Ovary (tissue), 10 donors: ENCODE measurements at places on chromosomes 3 and 15. TPM values are rescaled to one million over a fixed set of nuclear protein-coding genes. Genes with fewer than 3 reads are reported as not detected.

- DNase-seq = no peak
Observed at GRCh38 chr3:70607469-70607868, 295.0 kb upstream of the MDFIC2 start.

- no peak for DNase-seq
Observed at GRCh38 chr3:28151608-28152228, 89.7 kb upstream of the CMC1 start.

DNA sequence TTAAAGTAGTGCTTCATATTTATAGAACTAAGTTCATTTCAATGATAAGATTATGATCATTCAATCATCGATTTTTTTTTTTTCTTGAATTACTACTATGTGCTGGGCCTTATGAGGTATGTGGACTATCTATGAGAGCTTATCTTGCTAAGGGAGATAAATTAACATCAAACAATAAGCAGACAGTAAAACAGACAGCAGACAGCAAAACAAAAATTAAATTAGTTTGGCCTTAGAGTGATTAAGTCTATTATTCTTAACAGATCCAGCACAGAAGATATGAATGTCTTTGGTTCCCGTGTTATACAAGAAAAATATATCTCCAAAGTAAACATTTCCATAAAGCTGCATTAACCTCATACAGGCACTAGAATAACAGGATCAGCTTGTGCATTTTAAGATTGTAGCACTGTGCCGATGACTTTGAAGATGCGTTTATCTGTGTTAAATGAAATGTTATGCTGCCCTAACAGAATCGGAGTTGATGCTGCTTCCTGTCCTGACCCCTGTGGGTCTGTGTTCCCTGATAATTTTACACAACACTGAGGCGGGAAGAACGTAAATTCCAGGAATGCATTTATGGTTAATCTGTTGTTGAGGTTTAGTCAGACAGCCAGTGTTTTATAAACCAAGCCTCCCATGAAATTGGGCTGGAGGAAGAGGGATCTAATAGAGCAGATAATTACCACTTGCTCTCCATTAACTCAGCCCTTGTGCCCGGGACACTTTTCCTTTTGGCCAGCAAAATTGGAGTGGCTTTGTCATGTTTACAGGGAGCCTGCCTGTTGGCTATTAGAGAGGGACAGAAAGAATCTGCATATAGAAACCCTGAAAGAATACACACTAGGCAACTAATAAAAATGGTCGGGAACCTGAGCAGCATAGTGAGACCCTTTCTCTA lies 80.8 kb downstream of the GHSR start:
- DNase-seq = no peak

DNA sequence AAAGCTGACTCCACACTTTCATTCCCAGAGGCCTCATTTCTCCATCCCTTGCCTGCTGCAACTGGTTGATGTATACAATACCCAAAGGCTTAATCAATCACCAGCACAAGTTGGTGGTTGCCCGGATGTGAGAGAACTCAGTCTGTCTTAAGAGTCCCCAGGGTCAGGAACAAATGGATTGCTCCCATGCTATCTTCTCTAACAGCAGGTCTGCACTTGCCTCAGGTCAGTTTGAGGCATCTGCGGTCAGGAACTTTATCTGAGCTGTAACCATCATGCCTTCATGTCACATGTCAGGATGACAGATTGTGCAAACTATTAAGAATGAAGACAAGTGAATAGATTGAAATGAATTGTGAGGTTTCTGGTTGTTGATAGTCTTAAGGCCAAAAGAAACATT lies 56.1 kb downstream of the BFSP2 start:
- no peak for DNase-seq

DNA sequence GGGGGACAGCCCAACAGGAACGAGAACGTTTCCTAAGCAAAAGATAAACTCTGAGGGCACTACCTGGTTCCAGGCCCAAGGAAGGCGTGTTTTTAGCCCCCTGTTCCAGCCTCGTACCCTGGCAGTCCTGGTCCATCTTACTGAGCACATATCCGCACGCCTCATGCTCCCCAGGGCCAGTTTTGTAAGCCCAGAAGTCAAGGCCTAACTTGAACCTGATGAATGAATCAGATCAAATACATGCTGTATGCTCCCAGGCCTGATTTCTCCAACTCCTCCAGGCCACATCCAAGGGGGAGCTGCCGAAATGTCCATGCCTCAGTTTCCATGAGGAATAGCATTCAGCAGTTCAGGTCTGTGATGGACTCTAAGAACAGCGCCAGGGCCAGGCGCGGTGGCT lies 14.3 kb upstream of the DOCK3 start:
- peak; percentile 5 for DNase-seq

DNA sequence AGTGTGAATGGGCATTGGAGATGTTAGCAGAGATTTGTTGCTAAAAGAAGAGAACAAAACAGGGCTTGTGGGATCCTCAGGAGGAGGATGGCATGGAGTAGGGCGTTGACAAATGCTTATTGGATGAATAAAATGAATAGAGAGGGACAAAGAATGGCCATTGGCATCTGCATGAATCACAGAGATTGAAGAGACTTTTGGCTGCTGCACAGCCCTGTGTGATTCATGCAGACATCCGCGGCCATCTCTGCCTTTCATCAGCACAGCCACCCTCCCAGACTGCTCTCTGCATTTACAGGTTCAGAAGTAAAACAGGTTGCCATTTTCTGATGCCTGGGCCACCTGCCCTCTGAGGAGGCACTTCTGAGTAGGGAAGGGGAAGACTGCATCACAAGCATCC lies 397.9 kb downstream of the EPHB1 start:
- DNase-seq = no peak

DNA sequence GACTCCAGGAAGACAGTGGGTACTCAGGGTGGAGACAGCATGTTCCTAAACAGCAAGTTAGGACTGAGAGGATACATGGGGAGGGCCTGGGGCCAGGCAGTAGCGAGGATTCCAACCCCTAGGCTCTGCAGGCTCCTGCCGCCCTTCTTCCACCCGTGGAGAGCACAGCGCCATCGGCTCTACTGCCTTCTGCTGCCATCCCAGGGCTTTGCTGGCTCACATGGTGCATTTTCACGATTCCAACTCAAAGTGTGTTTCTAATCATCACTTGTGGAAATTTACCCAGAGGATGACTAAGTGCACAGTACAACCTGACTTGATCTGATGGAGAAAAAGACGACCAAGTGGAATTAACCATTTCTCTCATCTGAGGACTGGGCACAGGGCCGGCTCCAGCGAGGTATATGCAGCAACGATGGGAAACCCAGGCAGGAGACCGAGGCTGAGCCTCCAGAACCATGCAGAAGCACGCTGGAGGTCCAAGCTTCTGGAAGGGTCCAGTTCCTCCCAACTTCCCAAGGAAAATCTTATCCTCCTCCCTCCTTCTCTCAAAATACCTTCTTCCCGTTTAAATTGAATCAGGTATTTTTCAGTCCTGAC lies 104.6 kb downstream of the LRIG1 start:
- no peak for DNase-seq

DNA sequence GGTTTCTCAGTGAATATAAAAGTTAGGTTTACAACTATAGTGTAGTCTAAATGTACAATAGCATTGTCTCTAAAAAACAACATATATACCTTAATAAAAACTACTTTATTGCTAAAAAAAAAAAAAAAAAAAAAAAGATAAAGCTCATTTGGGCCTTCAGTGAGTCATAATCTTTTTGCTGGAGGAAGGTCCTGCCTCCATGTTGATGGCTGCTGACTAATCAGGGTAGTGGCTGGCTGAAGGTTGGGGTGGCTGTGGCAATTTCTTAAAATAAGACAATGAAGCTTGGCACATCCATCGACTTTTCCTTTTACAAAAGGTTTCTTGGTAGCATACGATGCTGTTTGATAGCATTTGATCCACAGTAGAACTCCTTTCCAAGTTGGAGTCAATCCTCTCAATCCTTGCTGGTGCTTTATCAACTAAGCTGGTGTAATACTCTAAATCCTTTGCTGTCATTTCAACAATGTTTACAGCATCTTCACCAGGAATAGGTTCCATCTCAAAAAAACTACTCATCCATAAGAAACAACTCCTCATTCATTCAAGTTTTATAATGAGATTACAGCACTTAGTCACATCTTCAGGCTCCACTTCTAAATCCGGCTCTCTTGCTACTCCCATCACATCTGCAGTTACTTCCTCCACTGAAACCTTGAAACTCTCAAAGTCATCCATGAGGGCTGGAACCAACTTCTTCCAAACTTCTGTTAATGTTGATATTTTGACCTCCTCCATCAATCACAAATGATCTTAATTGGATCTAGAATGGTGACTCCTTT lies 13.3 kb downstream of the ZNF280D start:
- DNase-seq = no peak

DNA sequence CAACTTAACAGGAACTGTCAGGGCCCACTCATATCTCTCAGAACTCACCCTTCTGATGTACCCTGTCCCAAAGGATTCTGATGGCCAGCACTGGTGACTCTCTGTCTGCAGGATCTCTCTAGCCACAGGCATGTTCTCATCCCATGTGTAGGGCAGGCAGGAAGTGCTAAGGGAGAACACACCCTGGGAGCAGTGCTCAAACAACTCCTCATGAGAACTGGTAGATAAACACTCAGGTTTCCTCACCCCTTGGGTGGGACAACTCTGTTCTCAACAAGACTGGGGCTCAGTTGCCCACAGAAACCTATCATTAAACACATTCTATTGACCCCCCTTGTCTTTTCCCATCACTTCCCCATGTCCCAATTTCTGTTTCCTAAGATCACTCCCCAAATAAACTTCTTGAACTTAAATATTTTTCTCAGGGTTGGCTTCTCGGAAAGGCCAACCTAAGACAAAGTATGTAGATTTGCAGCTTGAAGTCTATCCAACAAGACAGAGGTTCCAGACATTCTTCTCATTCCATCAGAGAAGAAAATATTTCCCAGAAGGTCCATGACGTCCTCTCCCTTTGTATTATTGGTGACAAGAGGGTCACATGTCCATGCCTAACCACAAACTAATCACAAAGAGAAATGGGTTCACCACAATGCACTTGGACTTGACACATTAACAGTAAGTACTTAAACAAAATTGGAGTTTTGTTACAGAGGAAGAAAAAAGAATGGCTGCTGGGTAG lies 276.6 kb upstream of the GADL1 start:
- no peak for DNase-seq

- no peak for DNase-seq
Observed at GRCh38 chr3:54575618-54575960, 352.3 kb downstream of the LRTM1 start.

DNA sequence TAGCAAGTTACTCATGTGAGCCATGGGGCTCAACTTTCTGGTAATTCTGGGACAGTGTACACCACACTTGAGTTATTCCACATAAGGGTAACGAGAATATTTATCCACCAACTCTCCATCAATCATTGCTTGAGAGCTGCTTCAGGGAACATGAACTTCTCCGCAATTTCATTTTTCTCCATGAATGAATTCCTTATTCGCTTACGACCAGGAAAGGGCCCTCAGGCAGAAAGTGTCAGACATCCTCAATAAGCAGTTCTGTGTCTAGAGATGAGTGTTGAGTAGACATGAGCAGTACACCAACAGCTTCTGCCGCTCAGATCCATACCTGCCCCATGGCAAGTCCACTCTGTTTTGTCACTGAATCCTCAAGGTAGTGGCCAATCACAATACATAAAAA lies 24.8 kb upstream of the IQCF2 start:
- DNase-seq = no peak

DNA sequence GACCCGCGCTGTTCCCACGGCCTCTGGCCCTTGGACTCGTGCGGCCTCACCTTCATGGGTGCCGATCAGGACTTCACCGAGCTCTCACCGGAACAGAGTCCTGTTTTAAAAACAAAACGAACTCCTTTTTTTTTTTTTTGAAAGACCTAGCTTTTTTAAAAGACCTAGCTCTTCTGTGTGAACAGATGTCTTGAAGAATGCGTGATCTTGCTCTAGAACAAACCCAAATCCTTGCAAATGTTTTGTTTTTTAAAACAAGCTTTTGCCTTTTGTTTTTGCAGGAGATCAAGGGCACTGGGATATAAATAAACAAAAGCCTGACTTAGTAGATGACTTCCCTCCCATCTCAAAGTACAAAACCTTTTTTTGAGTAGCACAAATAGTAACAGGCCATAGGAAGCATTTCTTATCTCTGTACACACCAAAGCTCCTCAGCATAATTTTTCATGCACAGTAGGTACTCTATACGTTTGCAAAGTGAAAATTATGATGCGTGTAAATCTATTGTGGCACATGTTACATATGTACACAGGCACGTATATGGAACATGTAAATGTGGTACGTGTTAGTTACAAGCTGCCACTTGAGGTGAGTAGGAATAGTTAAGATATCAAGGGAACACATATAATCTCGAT lies 1.1 kb upstream of the MSL2 start:
- no peak for DNase-seq

DNA sequence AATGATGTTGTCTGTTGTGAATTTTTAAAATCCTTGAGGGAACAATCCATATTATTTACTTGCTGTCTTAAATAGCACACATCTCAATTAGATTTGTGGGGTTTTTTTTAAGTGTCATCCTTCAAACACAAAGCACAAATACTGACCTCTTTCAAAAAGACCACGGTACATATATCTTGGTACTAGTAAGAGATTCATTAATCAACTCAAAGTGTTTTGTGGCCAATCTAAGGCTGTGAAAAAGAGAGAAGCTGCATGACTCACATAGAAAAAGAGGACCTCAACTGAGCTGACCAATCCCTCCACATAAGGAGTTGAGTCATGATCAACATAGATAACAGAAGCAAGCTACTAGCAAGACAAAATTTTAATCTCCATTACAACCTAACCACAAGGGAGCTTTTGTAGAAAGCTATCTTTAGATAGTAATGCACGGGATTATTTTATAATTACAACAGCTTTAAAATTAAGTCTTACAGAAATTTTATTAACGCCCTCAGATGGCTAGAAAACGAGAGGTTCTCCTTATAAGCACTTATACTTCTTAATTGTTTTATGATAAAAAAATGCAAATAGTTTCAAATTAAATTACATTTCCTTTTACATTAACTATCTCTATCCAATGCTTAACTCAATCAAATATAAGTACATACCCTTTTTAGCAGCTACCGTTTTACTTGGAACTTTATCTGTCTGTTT lies 60.5 kb downstream of the TOP2B start:
- no peak for DNase-seq

DNA sequence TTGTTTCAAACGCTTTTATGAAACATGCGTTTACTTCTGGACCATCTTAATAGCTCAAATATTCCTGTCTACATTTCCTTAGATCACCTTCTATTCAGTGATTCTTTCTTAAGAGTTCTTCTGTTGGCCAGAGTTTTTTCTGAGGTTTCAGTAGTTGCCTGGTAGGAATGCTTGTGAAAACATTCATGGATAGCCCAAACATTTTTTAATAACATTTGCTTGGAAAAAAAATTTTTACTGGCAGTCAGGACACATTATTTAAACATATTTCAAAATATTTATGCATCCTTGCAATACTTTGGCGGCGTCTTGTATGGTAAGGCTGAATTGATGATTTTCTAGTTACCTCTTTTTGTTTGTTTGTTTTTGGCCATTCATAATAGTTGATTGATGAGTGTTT lies 47.4 kb upstream of the ZBTB20 start:
- no peak for DNase-seq

Gene PDCD7
- 32.8 TPM for total RNA-seq

Gene CA12
- total RNA-seq = 3.6 TPM

Gene ECE2
- total RNA-seq = not detected

Gene MYH15
- not detected for total RNA-seq

Gene MCTP2
- total RNA-seq = 0.71 TPM

Gene CRABP1
- not detected for total RNA-seq

Gene ANKUB1
- 0.95 TPM for total RNA-seq

Gene PAQR5
- 0.84 TPM for total RNA-seq

Gene ESYT3
- 0.48 TPM for total RNA-seq

Gene OR5H6
- not detected for total RNA-seq

Gene AAGAB
- total RNA-seq = 28.4 TPM

Gene LRRC31
- total RNA-seq = not detected

Gene EFCC1
- 10.0 TPM for total RNA-seq

Gene MKRN3
- total RNA-seq = 0.62 TPM

Gene EFCAB12
- total RNA-seq = 1.2 TPM

Gene SHC4
- 0.79 TPM for total RNA-seq
